Stimulated activated CD8-positive, alpha-beta memory T cell treated with anti-CD3 and anti-CD28 coated beads, Interleukin-4, amount 100 ng/mL, for 48 hours (primary cell): ENCODE measurements at places on chromosomes 1 and 21.
A peak's percentile ranks its signal among the peaks of the same experiment; 100 is the strongest.

DNA sequence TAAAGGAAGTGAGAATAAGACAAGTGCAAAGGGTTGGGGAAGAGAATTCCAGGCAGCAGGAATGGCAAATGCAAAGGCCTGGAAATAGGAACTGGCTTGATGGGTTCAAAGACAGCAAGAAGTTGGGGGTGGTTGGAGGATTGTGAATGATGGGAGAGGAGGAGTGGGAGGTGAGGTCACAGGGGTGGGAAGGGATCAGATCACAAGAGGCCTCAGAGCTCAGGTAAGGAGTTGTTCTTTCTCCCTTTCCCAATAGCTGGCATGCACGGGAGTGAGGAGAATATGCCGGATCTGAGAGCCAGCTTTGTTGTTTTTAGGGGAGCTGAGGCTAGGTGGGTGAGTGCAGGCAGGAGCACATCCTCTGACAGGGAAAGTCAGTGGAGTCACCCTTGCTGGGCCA is 94.0 kb upstream of the RAB3GAP2 start:
- DNase-seq = no peak

- DNase-seq = no peak
Observed at GRCh38 chr1:36346741-36347370, 23.4 kb upstream of the EVA1B start.

DNA sequence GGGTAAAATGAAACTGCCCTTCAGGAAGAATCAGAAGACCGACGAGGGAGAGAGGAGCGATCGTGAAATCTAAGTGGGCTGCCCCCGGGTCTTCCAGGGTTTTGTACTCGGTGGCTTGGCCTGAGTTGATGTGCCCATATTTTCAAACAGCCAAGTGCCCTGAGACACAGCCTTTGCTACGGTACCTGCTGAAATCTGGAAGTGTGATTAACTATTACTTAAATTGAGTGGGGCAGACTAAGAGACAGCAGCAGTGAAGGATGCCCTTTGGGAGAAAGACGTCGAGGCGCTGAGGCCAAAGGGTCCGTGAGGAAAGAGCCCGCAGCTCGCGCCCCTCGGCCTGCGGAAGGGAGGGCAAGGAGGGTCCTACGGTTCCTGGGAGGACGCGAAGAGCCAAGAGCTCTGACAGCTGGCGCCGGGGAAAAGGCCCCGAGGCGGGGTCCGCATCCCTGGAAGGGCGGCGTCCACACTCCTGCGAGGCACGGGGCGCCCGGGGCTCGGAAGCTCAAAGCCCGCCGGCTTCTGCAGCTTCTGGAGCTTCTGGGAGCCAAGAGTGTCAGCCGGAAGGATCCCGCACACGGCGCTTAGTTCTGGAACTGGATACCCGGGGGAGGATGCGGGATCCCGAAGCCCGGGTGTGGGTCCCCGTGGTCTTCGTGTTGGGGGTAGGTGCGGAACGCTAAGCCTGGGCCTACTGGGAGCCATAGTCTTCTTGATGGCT is 15.4 kb upstream of the RNU1-4 start:
- DNase-seq = no peak

- no peak for DNase-seq
Observed at GRCh38 chr1:210588946-210589345, 260.2 kb downstream of the HHAT start.

GRCh38 chr1:225486856-225487255 is 59.0 kb upstream of the LBR start:
- no peak for DNase-seq

- DNase-seq = no peak
Observed at GRCh38 chr1:38587766-38588165, 271.8 kb downstream of the RRAGC start.

DNA sequence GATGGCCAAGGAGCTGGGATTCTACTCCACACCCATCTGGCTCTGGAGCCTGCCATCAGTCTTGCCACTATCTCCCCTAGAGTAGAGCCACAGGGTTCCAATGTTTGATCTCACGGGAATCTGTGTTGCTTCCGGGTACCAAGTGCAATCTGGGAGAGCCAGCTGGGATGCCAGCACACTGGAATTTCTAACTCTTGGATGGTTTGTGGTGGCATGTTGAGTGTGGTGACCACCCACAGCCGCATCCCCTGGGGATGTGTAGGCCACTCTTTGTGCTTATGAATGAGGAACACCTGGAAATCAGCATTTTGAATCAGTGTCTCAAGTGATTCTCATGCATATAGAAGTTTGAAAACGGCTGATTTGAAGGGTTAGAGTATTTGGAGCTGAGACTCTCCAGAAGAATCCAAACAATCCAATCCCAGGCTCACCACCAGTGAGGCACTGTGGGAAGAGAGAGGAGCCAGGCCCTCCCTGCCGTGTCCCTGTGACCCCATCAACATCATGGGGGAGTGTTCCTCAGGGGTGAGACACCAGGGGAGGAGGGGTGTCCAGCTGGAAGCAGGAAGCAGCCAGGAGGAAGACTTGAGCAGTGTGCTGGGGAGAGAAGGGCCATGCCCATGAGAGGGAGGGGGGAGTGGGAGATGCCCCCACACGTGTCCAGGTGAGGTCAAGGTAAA is 13.4 kb downstream of the FBLIM1 start:
- no peak for DNase-seq

GRCh38 chr1:21350202-21350885 is 60.1 kb upstream of the ECE1 start:
- DNase-seq = no peak

GRCh38 chr1:86542631-86543030 is 4.2 kb upstream of the CLCA4 start:
- no peak for DNase-seq

- no peak for DNase-seq
Observed at GRCh38 chr21:41453761-41454160, 27.7 kb downstream of the MX1 start.

DNA sequence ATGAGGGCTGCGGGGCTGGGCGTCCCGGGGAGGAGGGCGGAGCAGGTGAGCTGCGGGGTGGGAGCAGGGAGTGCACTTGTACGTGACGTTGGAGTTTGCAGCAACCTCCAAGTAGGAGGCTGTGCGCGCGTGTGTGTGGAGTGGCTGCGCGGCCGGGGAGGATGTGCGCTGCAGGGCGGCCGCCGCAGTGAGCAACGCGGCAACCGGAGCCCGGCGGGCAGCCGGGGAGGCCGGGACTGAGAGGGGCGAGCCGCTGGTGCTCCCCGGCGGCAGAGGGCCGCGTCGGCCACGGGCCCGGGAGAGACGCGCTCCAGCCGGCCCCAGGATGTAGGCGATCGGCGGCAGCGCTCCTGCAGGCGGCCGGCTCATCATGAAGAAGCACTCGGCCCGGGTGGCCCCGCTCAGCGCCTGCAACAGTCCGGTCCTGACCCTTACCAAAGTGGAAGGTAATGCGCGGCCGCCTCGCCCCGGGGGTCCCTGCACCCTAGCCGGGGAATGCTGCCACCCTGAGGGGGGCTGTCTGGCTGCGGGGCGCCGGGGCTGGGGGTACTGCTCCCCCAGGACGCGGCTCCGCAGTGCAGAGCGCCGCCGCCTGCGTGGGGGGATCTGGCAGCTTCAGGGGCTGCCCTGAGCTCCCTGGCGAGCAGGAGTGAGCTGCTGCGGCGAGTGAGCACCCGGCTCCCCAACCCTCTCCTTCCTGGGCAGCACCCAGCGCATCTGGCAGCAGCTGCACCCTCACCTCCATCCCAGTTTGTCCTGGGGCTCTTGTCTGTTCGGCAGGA is 158.9 kb upstream of the COA6 start:
- peak; percentile 44 for DNase-seq

DNA sequence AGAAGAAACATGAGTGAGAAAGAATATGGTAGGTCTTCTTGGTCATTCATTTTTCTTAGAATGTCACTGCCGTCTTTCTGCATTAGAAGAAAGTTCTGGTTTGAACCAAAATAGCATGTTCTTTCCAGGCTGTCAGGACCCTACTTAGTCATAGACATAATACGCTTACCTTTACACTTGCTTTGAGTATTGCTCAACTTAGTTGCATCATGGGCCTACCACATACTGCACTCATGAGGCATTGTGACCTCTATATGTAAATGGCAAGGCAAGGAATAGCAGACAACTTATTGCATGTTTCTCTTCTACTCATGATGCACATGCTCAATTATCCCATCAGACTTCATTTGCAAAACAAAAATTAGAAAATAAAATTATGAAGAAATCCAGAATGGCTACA is 415.0 kb downstream of the HLX start:
- no peak for DNase-seq

GRCh38 chr1:30968220-30968971 is 59.8 kb upstream of the SDC3 start:
- DNase-seq = no peak

- no peak for DNase-seq
Observed at GRCh38 chr1:235525314-235525713, 21.1 kb upstream of the B3GALNT2 start.
